ENCODE measurements at places on chromosomes 4 and X. TPM values are rescaled to one million over a fixed set of nuclear protein-coding genes. Genes with fewer than 3 reads are reported as not detected.

FBXL5 gene
- polyA plus RNA-seq = 52.6 TPM

PDE6B gene
- not detected for polyA plus RNA-seq

MGAT4D gene
- not detected for polyA plus RNA-seq

PARM1 gene
- polyA plus RNA-seq = 13.4 TPM

PPP1R2C gene
- not detected for polyA plus RNA-seq

L1CAM gene
- not detected for polyA plus RNA-seq

SLBP gene
- polyA plus RNA-seq = 27.6 TPM

FUNDC1 gene
- polyA plus RNA-seq = 9.2 TPM

TRIM61 gene
- polyA plus RNA-seq = not detected

NR0B1 gene
- not detected for polyA plus RNA-seq

YY2 gene
- 2.1 TPM for polyA plus RNA-seq

PAGE1 gene
- polyA plus RNA-seq = not detected

TMEM35A gene
- polyA plus RNA-seq = 3.0 TPM

TEX11 gene
- not detected for polyA plus RNA-seq

IRF2 gene
- 23.3 TPM for polyA plus RNA-seq

MAMLD1 gene
- 2.2 TPM for polyA plus RNA-seq
